ENCODE measurements at places on chromosomes 6 and 20.

GRCh38 chr20:36210436-36211021 lies 25.7 kb upstream of the AAR2 start:
- DNase-seq: no peak

DNA sequence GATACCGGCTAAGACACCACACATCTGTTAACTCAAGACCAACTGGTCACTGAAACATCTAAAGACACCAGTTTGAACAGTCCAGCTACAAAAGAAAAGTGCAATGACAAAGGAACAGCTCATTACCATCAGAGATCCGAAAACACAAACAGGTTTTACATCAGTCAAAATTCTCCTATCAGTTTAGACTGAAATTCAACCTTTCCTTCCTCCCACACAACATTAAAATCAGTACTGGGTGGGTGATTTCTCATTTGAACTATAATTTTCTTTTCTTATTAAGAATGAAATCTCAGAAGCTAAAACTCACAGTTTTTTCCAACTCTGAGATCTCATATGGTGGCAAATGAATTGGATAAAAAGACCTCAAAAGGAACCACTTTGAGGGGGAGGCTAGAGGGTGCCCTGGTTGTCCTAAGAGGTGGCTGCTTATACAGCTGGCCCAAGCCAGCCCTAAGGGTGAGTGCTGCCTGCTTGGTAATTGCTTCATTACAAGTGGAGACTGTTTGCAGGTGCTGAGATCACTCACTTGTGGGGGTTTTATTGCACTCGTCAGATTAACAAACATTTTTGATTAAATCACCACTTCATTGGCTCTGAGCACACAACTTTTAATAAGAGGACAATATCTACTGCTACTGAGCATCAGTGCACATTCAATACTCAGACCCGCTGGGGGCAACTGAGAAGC lies 4.3 kb downstream of the CCDC167 start:
- no peak for DNase-seq

DNA sequence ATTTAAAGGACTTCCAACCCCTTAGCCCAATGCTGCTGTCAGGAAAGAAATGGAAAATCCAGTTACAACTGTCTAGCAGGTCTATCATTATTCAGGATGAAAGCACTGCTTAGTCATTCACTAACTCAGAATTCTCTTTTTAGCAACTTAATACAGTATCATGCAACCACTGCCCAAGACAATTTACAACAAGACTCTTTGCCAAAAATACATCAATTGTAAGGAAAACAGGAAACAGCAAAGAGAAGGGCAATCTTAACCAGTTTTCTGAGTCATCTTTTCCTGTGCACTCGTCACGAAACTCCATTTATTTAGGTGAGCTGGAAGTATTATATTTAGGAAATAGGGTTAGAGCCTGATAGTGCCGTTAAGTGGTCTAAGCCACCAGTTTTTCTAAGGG lies 1197.7 kb upstream of the CITED2 start:
- DNase-seq: peak; percentile 87

DNA sequence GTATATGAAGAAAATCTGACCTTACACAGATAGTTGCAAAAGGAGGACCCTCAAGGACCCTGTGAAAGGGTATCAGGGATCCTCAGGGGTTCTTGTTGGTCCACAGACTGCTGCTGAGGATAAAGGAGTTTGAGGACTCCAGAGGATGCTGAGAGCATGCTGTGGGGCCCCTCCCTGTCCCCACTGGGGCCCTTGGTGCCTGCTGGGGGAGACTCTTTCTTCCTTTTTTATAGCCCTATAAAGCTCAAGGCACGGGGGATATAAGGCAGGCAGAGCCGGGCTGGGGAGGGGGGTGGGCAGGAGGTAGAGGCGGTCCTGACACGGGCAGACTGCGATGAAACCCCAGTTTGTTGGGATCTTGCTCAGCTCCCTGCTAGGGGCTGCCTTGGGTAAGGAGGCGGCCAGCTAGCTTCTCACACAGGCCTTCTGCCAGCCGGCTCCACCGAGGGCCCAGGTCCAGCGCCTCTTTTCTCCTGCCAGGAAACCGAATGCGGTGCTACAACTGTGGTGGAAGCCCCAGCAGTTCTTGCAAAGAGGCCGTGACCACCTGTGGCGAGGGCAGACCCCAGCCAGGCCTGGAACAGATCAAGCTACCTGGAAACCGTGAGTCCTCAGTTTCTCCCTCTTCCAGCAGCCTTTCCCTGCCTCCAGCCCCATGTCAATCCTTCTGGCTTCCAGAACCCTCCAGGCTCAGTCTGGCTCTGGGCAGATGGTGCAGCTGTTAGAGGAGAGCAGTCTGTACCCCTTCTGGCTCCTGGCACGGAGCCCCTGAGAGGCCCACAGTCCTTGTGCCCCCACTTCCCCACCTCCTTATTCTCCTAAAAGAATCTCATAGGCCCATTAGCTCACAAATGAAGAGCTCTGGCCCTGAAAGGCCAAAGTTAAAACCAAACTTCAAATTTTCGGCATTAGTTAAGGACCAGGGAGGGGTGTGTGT lies at the start of gene LY6G6D:
LY6G6D (plus strand) TSS at position 327 of the 937 bp plus-strand sequence; CDS start at position 335, 8 bp downstream.
- DNase-seq: no peak

GRCh38 chr20:52675375-52675774 lies 296.8 kb upstream of the TSHZ2 start:
- DNase-seq: no peak

DNA sequence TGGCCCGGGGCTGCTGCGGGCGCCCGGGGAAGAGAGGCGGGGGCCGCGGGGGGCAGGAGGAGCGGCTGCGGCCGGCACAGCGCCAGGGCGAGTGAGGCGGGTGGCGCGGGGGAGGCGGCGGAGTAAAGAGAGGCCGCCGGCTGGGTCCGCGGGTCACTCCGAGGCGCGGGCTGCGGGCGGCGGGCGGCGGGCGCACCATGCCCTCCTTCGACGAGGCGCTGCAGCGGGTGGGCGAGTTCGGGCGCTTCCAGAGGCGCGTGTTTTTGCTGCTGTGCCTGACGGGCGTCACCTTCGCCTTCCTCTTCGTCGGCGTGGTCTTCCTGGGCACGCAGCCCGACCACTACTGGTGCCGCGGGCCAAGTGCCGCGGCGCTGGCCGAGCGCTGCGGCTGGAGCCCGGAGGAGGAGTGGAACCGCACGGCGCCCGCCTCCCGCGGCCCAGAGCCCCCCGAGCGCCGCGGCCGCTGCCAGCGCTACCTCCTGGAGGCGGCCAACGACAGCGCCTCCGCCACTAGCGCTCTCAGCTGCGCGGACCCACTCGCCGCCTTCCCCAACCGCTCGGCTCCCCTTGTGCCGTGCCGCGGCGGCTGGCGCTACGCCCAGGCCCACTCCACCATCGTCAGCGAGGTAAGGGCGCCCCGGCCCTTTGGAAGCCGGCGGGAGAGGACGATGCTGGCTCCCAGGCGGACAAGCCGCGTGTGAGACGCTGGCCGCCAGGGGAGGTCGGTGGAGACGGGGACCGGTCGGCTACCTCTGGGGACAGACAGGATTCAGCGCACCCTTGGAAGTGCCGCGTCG lies at the start of gene SLC22A3:
SLC22A3 (plus strand) TSS at position 156 of the 797 bp plus-strand sequence; CDS start at position 198, 42 bp downstream.
- DNase-seq: no peak

GRCh38 chr20:45226287-45226686 lies 5.1 kb downstream of the SEMG2 start:
- no peak for DNase-seq

- no peak for DNase-seq
Measured at GRCh38 chr20:47925593-47925992, 140.3 kb upstream of the SULF2 start.

DNA sequence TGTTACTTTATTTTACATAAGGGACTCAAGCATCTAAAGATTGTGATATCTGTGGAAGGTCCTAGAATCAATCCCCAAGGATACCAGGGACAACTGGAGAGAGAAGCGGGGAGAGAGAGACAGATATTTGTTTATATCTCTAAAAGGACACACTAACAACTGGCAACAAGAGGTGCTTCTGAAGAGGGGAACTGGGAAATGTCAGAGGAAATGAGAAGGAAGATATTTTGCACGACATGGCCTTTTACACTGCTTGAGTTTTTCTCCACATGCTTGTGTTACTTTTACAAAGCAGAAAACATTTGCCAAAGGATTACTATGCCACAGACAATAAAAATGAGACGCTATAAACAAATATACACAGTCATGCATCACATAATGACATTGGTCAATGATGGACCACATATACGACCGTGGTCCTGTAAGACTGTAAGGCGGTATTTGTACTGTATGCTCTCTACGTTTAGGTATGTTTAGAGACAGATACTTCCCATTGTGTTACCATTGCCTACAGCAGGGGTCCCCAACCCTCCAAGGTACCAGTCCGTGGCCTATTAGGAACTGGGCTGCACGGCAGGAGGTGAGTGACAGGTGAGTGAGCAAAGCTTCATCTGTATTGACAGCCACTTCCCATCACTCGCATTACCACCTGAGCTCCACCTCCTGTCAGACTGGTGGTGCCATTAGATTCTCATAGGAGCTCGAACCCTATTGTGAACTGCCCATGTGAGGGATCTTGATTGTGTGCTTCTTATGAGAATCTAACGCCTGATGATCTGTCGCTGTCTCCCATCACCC lies 64.6 kb upstream of the PTPN1 start:
- DNase-seq: no peak

- no peak for DNase-seq
Measured at GRCh38 chr6:44020148-44020547, 107.1 kb downstream of the MRPL14 start.

- DNase-seq: no peak
Measured at GRCh38 chr6:75376347-75377024, 91.9 kb upstream of the TMEM30A start.

DNA sequence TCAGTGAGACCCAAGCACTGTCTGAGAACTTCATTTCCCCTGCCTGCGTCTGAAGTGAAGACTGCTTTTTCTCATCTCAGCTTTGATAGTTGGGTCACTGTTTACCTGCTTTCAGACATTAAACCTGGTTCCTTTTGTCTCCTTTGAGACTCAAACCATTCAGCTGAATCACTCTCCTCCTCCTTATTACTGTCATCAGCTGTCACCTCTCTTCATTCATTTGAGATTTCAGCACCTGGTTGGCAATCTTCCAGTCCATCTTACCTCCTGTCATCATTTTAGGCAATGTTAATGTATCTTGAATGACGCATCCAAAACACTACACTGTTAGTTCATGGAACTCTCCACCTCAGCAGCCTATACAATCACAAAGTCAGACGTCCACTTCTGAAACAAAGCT lies 34.3 kb upstream of the SOX4 start:
- DNase-seq: no peak

DNA sequence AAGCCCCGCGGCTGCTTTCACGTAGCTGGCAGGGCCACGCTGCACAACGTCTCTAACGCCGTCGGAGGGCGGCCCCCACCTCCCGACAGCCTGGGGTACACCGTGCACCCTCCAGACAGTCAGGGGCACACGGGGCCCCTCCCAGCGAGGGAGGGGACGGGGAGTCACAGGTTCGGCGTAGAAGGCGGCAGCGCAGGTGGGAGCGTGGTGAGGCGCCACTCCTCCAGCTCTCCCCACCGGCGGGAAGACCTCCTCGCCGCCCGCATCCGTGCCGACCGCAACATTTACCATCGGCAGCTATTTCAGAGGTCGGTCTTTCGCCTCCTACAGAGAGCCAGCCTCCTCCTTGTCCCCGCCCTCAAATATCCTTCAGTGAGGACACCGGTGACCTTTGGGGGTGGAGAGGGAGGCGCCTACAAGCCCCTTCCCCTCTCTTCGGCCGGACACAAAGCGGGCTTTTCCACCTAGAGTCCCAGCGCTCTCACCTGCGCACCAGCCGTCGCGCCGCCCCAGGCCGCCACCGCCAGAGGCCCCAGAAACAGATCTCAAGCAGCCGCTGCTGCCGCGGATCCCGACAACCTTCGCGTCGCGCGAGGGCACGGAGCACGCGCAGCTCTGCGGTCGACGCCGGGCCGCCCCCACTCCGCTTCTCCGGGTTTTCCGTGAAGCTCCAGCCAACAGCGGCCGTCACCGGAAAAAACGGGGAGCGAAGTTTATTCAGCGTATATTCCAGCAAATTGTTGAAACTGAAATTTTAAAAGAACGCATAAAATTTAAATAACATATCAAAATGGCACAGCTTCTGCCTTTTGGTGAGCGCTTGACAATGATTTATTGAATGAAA lies at the start of gene MKKS:
MKKS (minus strand) TSS at position 600 of the 844 bp plus-strand sequence. CDS start 20,708 bp downstream, outside the sequence.
- DNase-seq: peak; percentile 83

GRCh38 chr20:17276101-17276500 lies 49.3 kb downstream of the PCSK2 start:
- no peak for DNase-seq

DNA sequence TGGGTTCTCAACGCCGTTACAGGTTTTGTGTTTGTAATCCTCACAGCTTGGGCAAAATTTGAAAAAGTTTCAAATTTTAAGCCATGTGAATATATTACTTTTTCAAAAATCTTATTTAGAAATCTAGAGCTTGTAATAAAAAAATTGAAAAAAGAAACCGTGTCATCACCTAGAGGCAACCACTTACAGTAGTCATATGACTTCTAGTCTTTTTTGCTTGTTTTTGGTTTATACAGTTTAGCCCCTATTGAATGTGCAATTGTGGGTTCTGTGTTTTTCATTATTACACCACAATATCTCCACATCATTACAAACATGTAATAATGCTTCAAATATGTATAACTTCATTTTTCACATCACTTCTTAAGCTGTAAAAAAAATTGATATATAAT lies 888 bp downstream of the DYNLRB1 start:
- DNase-seq: no peak

DNA sequence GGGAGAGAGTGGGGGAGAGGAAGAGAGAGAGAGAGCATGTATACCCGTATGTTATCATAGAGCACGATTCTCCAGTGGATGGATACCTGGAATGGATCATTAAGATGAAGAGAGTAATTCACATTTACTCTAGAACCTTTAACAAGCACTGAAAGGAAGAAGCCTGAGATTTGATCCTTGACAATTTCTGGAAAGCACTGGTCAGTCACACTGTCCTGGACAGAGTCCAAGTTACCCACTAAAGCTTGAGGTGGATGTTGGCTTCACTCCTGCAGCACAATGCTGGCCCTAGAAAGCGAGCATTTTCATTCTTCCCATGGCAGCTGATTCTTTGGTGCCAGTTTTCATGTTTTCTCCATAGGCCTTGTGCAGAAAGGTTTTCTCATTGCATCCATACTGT lies 25.6 kb downstream of the NFYA start:
- no peak for DNase-seq

DNA sequence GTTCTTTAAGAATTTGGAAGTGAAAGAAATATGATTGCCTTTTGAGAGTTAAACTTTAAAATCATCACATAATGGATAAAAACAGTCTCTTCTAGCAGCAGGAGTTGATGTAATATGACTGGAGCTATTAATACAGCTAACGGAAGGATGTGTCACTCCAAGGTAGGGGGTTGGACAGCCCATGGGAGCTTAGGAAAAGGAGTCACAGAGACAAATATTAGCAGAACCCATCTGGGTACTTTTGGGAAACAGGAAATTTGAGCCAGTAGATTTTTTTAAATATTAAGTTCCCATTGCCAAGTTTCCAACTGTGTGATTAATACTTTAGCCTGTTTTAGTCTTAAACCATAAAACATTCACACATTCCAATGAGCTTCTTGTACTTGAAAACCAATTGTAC lies 164.7 kb upstream of the RIMS1 start:
- DNase-seq: no peak

DNA sequence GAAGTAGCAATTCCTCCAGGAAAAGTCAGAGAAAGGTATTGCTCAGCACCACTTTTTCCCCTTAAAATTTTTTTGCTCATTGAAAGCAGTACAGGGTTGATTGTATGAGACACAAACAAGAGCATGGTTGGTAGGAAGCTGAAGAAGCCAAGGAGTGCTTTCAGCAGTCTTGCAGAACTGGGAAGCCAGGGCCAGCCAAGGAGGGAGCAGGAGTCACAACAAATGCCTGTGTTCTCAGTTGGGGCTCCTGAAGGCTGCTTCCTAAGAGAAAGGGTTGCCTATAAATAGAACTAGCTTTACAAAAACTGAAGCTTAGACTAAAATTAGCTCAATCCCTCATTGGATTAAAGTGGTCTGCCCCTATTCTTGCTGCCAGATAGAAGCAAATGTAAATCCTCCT lies 3.3 kb upstream of the THEMIS start:
- DNase-seq: no peak

All from AG09319 (cell line).